ENCODE measurements at places on chromosomes 11 and 22.

GRCh38 chr11:74225565-74225964 is 54.5 kb downstream of the PPME1 start:
- DNase-seq: no peak

DNA sequence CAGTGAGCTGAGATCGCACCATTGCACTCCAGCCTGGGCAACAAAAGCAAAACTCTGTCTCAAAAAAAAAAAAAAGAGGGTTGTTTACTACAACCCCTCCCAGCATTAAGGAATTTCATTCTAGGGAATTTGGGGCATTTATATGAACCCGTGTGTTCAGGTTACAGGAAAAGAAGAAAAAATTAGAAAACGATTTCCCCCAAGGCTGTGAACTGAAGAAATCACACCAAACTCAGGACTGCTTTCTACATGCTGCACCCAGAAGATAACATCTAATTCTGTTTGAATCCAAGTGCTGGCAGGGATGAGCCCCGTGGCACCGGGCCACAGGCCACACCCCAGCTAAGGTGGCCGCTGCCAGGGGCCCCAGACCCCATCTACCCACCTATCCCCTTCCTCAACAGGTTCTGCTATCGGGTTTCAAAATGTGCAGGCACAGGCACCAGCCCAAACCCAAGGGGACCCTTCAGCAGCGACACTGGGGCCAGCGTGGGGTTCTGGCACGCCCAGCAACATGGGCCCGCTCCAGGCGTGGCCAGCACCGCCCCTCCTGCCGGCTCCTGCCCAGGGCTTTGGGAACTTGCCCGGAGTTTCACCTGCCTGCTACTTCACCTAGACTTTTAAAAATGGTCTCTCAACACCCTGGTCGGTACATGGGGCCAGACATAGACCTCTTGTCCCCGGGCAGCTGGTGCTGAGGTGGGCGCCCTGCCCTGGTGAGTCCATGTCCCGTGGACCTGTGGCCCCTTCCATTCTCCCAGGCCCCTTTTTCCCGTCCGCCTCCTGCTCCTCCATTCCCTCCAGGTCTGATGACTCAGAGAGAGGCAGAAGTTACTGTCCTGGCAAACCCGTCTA is 11.8 kb downstream of the CELSR1 start:
- no peak for DNase-seq

DNA sequence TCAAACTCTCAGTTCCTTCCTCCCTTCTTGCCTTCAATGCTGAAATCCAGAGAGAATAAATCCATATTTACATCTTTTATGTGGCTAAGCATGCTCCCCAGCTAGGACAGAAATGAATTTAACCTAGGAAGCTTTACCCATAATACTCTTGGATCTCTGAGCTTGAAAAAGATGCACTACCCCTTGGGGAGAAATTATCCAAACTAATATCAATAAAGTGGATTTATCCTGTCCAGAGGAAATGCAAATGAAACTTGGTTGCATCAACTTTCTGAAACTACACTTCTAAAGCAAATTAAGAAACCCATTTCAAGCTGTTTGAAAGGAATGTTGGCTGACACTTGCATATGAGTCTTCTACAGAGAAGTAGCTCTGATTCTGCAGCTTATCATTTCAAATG is 347.9 kb downstream of the TTC28 start:
- no peak for DNase-seq

DNA sequence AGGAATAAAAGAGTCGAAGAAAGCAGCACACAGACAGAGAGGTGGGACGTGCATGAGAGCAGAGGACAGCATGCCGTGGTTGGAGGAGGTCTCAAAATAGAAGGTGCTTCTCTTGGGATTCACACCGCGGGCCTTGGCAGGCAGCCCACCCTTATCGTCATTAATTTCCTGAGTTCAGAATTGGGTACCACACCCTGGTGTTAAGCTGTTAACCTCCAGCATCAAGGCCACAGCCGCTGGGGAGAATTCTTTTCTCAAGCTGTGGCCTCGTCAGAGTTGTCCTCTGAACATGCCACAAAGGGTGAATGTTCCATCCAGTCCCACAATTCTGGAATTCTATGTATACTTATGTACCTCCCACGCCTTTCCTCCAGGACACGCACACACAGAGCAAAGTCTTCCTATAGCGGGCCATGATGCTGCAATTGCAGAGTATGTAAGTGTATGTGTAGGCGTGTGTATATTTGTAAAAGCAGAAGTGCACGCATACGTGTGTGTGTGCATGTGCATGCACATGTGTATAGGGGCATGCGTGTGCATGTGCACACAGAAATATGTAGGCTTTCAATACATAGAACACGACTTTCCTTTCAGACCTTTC is 39.0 kb downstream of the ADAMTS8 start:
- no peak for DNase-seq

DNA sequence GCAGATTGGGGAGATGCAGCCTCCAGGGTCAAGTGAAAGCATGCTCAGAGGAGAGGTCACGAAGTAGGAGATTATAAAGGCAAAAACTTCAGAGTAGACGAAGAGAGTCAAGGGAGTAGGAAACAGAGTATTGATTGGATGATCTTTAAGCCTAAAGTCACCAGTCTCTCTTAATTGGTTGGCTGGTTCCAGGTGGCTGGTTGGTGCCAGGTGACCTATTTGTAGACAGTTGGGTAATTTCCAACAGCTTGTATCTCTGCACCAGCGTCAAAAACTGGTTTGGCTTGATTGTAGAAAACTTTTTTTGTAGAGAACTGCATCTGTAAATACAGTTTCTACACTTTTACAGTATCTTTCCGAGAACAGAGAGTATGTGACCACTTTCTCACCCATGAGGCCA is 75.7 kb upstream of the CCDC90B start:
- DNase-seq: no peak

DNA sequence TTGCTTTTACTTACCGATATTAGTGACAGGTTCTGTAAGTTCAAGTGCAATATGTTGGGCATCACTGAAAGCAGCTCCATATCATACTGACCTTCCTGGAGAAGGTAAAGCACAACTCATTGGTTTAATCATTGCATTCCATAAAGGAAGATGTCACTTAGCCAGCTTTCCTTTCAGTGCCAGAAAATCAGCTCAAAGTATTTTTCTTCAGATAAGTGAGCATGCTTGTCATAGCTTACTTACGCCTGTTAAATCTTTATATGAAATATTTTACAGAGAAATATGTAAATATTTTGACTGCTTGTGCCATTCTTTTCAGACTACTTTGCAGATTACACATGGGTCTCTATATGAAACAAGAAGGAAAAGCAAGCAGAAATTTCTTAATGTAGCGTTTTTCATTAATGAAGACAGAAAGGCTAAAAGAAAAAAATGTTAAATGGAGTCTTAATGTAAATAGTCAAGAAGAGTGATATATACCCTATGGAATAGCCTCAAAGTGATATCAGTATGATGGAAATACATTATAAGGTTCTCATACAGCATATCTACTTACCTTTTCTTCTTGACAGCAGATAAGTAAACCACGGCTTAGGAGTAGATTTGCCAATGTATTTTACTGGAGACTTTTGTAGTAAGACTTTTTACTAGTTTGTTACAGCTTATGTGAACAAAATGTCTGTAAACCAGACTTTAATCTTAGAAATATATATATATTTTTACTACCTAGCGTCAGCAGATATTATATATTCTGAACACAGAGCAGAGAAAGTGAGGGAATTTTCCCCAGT is 649.7 kb downstream of the METTL15 start:
- DNase-seq: no peak

DNA sequence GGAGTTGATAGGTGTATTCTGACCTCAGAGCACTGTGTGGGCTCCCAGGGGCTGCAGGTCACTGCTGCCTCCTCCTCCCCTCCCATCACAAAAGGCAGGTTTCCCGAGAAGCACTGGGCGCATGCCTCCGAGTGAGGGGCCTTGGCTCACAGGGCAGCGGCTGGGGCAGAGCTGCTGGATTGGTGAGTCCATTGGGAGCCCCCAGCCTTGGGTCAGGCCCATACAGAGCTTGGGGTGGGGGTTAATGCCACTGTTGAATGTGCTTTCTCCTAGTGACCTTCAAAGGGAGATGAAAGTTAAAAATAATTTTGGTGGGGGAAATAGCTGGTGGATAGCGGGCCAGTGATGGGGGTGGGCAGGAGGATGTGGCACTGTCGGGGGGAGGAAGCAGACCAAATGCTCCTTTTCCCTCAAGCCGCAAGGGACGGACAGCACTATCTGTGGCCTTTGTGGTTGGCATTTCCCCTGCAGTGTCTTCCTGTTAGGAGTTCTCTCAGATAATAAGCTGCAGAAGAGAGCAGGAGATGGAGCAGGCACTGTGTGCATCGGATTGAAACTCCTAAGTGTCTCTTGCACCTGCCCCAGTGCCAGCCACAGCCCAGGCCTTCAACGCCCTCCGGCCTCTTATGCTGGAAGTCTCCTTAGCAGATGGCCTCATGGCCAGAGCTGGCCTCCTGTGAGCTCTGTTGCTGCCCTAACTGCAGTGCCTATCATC is 3.2 kb downstream of the TUBA8 start:
- DNase-seq: no peak

DNA sequence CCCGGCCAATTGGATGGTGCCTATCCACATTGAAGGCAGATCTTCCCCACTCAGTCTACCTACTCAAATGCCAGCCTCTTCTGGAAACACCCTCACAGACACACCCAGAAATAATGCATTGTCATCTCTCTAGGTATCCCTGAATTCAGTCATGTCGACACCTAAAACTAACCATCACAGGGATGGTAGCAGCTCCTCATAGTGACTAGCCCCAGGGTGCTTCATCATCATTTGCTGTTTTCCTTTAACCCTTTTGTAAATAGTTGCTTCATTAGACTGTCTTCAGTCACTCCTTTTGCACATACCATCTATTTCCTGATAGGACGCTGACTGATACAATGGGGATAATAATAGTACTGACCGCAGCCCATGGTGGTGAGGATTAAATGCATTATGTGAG is 18.8 kb upstream of the AMOTL1 start:
- DNase-seq: no peak

- no peak for DNase-seq
These were observed at the start of gene PDE2A for GRCh38 chr11:72673943-72674828. PDE2A (minus strand) TSS chr11:72674422; CDS start chr11:72674207, 215 bp downstream.

DNA sequence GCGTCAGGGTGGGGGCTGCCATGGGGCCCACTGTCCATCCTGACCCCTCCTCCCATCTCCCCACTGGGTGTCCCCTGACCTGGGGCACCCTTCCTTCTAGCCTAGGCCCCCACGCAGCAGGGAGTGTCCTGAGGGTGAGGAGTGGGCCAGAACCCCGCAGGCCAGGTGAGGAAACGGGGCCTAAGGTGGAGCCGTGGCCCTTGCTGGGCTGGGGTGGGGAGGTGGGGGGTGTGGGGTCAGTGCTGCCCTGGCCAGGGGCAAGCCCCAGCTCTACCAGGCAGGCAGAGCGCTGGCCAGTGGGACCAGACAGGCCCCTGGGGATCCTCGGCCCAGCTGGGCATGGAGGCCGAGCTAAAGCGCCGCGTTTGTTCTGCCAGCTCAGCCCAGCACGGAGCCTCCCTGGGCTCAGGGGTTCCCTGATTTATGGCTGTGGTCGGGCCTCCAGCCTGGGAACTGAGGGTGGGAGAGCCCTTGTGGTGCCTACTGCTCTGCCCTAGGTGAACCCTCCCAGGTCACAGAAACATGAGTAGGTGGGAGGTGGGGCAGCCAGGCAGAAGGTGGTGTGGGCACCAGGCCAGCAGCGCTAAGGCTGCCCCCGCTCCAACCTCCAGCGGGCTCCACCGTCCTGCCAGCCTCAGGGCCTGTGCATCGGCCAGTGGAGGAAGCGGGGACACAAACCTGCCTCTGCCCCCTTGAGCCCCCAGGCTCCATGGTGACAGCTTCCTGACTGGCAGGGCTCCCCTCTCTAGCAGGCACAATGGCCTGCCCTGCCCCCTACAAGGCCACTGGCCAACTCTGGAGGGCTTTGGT is 22.4 kb downstream of the TRMU start:
- DNase-seq: no peak

DNA sequence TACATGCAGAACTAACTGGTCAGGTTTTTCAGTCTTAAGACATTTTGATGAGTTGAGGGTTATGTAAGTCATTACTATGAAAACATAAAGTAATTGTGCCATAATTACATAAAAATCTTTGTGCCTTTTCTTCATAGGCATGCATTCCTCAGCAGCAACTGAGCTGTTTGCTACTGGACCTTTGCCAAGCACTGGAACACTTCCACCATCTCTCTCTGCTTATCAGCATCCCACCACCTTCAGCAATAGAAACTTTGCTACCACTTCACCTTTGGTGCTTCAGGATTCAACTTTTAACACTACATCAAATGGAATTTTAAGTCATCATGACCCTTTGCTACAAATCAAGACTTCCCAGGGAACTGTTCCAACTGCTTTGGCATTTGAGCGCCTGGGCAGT is 39.0 kb downstream of the QSER1 start:
- no peak for DNase-seq

DNA sequence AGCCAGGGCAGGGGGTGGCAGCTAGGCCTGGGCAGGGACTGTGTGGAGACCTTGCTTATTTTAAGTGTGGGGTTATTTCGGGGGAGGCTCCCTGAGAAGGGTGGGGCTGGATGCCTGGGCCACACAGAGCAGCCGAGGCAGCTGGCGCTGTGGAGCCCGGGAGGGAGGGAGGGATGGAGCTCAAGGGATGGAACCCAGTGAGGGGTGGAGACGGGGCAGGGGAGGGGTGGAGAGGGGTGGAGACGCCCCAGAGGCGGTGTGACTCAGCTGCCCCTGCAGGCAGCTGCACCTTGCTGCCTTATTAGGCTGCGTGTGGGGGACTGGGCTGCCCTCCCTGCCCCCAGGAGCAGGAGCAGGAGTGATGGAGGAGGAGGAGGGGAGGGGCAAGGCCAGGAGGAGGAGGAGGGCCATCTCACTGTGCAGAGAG is 9.8 kb upstream of the TSSC4 start:
- DNase-seq: no peak

GRCh38 chr11:63020671-63021291 is 5.1 kb upstream of the SLC22A8 start:
- DNase-seq: peak; percentile 45

GRCh38 chr11:24295360-24295759 is 201.5 kb upstream of the LUZP2 start:
- DNase-seq: no peak

DNA sequence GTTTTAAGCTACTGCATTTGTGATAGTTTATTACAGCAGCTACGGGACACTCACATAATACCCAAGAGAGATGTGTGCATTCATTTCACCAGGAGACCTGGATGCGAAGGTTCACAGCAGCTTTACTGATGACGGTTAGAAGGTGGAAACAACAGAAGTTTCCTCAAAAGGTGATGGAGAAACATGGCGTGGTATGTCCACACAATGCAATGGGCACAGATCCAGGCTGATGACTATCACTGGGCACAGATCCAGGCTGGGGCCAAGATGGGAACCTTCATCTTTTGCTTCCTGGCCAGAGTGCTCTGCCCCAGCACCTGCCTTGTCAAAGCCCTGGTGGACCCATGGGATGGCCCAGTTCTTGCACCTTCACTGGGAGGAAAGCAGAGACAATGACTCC is 30.6 kb upstream of the RFPL3 start:
- DNase-seq: no peak

GRCh38 chr11:71364176-71364671 is 84.0 kb downstream of the DHCR7 start:
- no peak for DNase-seq

DNA sequence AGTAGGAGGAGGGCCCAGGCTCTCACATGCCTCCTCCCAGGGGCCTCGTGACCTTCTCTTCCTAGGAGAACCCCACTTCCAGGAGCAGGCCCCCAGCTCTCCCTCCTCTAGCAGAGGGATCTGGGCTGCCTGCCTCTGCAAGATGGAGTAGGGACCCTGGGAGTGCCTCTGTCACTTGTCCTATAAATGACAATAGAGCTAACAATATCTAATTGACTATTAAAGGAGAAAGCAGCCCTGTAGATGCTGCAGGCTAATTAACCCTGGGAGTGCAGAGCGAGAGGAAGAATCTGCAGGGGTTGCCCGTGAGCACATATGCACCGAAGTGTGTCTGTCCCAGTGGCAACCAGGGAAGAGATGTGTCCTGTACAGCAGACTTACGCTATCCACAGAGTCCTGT is 184.4 kb downstream of the GRIK4 start:
- DNase-seq: no peak

Measured in stimulated activated CD4-positive, alpha-beta T cell treated with anti-CD3 and anti-CD28 coated beads, Interleukin-1b, Interleukin-23, amount 100 ng/mL, for 48 hours (primary cell).